ENCODE measurements at places on chromosomes 16 and 17.
A peak's percentile ranks its signal among the peaks of the same experiment; 100 is the strongest.

DNA sequence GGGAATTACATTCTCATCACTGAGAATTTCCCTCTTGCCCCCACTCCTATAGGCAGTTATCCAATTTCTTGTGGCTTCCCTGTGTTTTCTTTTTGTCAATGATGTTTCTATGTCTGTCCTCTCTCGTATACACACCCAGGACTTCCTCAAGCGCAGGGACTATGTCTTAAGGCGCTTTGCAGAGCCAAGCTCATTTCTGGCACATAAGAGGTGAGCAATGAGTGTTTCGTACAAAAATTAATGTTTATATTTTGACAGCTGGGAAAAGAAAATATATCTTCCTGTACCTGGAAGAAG lies 947 bp downstream of the DDX42 start:
- DNase-seq: peak; percentile 21

GRCh38 chr16:4947722-4948503 lies 10.2 kb upstream of the SEC14L5 start:
- DNase-seq: no peak

- DNase-seq: peak; percentile 65
Measured at GRCh38 chr17:78379131-78379491, 662 bp downstream of the PGS1 start.

GRCh38 chr16:54430491-54431030 lies 144.0 kb upstream of the IRX3 start:
- no peak for DNase-seq

DNA sequence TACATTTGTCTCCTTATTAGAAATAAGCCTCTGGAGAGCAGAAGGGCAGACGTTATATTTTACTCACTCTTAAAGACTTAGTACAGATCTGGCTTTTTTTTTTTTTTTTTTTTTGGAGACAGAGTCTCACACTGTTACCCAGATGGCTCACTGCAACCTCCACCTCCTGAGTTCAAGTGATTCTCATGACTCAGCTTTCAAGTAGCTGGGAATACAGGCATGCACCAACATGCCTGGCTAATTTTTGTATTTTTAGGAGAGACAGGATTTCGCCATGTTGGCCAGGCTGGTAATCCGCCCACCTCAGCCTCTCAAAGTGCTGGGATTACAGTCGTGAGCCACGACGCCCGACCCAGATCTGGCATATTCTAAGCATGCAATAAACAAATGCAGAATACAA lies 36.4 kb upstream of the TMEM97 start:
- no peak for DNase-seq

- peak; percentile 70 for DNase-seq
Measured at GRCh38 chr17:47276868-47277267, 23.2 kb downstream of the ITGB3 start.

DNA sequence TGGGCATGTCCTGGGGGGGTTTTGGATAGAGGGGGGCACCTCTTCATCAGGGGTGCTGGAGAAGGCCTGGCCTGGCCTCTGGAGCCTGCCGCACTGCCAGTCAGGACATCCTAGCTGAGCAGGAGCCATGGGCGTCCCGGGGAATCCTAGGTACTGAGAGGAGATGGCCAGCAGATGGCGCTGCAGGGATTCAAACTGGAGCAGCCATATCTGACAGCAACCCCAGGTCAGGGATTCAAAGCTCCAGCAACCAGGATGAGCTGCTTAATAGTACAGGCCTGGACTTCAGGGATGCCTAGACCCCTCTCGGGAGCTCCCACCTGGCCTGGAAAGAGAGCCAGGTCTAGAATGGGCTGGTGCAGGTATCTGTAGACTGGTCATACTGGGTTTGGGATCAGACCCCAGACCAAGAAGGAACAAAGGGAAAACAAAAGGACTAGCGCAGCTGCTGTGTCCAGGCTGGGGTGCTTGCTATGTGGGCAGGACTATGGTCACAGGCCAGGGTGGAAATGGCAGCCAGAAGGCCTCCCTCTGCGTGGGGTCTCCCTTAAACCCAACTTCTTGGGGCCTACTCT lies 306.9 kb upstream of the RBFOX1 start:
- no peak for DNase-seq

DNA sequence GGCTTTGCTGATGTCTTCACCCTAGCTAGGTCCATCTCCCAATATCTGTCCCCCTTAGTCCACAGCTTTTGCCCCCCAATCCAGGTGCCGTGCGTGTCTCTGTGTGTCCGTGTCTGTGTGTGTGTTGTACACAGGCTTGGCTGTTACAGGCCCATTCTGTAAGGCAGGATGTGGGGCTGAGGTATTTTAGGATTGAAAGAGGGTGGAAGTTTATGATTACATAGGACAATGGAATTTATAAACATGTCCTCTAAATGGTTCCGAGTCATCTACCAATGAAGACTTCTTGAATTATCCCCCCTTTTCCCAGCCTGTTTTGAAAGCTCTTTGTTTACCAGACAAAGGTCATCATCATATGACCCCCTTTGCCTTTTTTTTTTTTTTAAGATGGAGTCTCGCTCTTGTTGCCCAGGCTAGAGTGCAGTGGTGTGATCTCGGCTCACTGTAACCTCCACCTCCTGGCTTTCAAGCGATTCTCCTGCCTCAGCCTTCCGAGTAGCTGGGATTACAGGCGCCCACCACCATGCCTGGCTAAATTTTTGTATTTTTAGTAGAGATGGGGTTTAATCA lies 21.9 kb downstream of the ACE start:
- DNase-seq: peak; percentile 70

GRCh38 chr16:16014329-16015224 lies 65.2 kb downstream of the ABCC1 start:
- DNase-seq: peak; percentile 75

DNA sequence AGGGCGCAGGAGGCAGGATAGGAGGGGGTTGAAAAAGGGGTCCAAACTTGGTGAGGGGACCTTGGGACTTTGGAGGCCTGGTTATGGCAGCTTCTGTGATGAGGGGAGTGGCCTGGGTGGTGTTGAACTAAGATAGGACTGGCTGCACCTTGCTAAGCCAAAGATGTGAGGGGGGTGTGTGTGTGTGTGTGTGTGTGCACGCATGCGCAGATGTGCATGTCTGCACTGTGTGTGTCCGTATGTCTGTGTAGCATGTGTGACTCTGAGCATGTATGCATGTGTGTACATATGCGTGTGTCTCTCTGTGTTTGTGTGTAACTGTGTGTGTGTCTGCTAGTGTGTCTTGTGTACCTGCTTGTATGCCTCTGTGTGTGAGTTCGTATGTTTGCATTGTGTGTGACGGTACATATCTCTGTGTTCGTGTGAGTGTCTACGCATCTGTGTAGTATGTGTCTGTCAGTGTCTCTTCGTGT lies 4.1 kb downstream of the SLC16A5 start:
- DNase-seq: no peak

DNA sequence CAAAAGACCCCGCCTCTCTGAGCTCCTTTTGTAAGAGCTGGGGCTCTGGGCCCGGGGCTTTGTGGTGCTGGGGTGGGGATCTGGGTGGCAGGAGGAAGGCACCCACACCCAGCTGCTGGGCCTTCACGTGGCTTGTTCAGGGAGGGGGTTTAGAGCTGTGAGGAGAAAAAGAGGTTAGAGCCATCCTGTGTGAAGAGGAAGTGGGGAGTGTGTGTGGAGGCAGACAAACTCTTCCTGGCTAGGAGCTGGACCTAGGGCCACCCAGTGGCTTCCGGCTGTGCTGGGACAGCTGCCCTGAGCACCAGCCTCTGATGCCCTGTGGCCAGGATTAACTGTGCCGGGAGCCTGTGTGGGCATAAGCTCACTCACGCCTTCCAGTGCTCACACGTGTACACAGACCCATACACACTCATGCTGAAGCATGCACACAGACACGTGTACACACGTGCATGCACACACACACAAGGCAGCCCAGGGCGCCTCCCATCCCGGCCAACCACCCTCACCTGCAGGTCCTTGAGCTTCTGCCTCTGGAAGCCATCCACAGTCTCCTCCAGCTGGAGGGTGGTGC lies 7.4 kb downstream of the CIBAR2 start:
- no peak for DNase-seq

- peak; percentile 37 for DNase-seq
Measured at GRCh38 chr16:4409081-4409932, 7.1 kb downstream of the CORO7 start.

DNA sequence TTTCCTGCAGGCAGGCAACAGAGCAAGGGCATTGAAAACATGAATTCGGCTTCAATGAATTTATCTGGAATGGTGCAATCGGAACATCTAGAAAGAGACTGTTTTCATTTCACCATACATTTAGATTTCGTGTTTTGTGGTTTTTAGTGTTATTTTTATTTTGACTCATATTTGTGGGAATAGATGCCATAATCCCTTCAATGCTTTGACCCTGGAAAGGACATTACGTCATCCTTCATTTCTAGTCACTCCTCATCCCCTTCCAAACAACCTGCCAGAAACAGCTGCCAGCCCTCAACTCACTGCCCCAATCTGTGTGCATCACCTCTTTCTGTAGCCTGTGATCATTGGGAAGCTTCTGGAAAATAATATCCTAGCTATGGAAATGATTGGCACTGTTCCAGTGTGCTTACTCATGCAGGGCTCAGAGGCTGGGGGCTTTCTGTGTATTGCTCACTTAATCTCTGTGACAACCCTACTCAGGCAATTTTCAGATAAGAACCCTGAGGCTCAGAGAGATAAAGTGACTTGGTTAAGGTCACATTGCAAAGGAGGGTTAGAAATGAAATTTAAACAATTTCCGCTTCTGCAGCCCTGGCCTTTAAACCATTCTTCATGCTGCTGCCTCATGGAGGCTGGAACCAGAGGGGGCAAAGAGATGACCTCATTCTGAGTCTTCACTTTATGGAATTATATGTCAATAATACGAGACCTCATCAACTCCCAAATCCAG lies 9.5 kb upstream of the KSR1 start:
- DNase-seq: peak; percentile 80

- no peak for DNase-seq
Measured at GRCh38 chr17:76899414-76899813, 31.2 kb downstream of the MGAT5B start.

DNA sequence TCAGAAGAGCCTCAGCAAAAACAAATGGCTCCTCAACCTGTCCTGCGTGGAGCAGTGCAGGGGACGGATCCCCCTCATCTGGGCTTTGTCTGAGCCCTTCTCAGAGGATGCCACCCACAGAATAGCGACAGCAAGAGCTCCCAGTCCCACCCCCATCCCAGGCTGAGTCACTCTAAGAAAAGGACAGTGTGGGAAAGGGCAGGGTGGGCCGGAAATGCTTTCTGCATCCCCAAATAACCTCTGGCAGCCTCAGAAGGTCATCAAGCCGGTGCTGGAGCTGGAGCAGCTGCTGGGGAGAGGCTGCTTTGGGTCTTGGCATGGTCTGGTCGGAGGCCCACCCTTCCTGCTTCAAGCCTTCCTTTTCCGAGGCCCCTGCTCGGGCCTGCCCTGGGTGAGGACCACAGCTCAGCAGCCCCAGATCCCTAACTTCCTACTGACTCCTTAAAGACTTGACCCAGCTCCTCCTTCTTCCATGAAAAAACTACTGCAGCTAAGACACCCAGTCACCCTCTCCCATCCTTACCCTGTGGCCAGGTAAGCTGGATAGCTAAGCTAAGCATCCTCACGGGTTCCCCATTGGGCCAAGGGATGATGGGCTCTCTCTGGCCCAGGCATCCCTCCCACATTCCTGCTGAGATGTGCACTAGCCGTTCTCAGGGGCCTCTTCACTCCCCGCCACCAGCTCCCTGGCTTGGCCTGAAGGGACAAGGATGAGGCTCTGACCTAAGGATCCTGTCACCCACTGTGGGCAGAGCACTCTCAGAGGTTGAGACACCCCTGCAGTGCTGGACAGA lies 8.7 kb downstream of the SLC12A4 start:
- peak; percentile 97 for DNase-seq

DNA sequence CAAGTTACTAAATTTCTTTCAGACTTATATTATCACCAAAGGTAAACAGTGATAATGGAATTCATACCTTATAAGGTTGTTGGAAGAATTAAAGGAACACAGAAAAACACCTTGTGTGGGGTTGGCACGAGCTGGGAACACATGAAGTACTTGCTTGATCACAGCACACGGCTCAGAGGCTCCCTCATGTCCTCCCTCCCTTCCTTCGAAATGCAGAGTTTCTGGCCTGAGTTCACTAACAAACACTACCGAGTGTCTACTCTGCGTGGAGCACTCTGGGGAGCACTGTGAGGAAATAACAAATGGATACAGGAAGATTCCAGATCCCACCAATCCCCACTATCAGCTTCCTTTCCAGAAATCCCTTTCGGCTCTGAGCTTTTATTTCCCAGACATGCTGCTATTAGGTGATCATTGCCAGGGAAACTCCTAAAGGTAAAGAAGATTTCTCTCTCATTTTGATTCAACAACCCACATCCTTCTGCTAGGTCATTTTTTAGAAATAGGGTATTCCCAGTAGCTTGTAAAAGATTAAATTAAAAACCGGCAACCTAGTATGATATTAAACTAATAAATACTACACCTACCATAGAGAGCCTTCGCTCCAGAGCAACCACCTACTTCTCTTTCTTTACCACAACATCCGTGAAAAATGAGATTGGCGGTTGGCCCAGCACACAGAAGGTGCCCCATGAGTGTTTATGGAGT lies 6.1 kb upstream of the HNF1B start:
- no peak for DNase-seq

- DNase-seq: no peak
Measured at GRCh38 chr16:56259425-56259779, 68.1 kb downstream of the GNAO1 start.

DNA sequence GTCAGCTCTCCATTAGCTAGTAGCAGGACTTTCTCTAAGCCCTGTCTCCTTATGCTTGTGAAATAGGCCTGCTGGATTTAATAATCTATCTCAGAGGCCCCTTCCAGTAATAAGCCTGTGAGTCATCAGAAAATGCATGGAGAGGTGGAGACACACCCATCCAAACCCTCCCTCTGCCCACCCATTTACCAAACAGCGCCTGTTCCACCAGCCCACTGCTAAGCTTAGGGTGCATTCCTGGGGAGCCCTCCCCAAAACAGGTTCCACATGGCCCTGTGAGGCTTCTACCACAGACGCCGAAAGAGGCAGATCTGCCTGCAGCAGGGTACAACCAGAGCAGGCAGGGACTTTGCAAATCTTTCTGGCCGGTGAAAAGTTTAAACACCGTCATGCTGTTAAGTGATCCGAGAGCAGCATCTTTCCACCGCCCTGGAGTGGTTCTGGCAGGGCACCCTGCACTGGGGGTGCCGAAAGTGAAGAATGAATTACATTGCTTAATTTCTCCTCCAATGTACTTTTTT lies 99.3 kb downstream of the GAS7 start:
- DNase-seq: no peak

GRCh38 chr17:78010759-78011158 lies 52.3 kb downstream of the TNRC6C start:
- DNase-seq: no peak

GRCh38 chr17:79658811-79659207 lies 48.0 kb upstream of the RBFOX3 start:
- no peak for DNase-seq

DNA sequence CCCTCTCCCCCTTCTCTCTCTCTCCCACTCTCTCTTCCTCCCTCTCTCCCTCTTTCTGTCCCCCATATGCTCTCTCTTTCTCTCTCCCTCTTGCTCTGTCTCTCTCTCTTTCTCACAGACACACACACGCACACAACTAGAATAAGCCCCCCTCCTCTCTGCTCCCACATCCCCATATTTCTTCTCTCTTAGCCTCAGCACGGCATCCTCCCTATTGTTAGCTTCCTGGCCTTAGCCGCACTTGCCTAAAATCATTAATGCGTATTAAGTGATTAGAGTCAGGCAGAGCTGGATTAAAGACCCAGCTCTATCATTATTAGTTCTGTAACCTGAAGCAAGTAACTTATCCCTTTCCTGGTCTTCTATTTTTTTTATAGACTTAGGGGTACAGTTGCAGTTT lies 319.0 kb upstream of the C16orf82 start:
- DNase-seq: no peak

Measured in hepatic stellate cell (primary cell).